NCI-H2029 treated with DMSO at 0.1 percent for 48 hours (cell line): ENCODE measurements at places on chromosomes 6 and 20.

DNA sequence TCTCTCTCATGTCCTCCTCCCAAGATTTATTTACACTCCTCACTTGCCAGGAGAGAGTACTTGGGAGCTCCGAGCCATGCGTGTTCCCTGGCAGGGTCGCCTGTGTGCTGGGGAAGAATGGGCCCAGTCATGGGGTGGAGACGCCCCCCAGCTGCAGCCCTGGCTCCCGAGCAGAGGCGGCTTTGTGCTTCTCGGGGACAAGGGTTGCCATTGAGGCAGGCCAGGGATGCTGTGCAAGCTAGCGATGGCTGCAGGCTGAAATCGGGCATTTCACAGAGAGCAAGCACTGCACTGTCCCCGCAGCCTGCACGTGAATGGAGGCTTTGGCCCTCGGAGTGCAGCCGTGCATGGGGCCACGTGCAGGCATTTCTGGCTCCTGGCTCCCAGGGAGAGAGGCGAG, 23.8 kb downstream of the PHACTR3 start:
- no peak for DNase-seq

DNA sequence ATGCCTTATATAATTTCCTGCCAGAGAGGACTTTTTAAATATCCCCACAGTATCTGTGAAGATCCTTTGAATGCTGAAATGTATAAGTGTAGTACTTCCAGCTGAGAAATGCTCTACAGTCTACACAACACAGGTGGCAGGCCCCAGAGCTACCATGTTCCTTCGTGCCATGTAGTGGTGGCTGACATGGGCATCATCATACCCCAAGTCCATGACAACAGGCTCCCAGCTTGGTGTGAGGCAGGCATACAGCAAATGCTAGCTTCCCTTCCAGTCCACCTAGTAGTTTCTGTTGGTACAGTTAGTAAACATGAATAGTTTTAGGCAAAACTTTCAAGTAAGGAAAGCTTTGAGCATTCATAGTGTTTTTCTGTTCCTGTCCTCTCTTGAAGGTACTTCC, 61.2 kb upstream of the EMILIN3 start:
- no peak for DNase-seq

DNA sequence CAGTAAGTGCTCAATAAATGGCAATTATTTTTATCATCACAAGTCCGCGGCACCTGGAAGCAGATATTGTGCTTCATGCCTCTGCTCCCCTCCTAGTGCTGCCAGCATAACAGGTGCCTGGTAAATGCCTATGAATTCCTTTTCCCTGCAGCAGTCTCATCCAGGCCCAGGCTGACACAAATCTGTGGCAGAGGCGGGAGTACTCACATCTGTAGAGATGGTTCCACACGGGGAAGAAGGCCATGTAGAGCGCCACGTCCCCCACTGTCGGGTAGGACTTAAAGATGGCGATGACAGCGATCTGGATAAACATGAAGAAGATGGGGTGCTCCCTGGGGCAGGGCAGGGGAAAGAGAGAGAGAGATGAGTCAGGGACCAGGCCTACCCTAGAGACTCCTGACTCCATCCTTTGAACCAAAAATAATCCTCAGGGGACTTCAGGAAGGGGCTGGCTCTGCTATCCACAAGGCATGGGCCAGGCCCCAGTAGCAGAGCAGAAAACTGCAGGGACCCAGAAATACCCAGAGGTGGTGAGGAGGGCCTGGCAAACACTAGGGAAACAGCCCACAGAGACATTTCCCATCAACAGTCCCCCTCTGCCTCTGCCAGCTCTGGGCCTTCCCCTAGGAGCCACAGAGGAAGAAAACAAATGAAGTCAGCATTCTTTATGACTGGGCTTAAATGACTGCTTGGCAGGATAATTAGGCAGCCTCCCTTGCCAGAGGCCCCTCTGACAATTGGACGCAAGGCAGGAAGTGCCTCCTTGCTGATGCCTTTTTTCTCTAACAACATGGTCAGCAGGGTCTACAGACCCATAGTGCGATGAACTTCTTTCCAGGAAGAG, 23.0 kb downstream of the MAP1LC3A start:
- DNase-seq = no peak

DNA sequence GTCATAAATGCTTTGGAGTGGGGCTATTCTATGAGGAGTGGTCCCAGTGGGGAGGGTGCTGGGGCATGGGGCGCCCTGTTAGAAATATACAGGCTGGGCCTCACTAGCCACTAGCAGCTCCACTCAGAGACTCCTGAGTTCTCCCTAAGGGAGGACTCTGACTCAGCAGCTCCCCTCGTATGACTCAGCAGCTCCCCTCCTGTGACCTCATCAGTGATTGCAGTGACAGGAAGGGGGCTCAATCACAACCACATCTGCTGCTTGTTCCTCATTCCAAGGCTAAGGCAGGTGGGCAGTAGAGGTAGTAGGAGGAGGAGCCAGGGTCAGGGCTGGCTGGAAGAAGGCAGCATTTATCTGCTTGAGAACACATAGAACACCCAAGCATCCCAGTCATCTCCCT, 73.7 kb downstream of the PRND start:
- DNase-seq = no peak

DNA sequence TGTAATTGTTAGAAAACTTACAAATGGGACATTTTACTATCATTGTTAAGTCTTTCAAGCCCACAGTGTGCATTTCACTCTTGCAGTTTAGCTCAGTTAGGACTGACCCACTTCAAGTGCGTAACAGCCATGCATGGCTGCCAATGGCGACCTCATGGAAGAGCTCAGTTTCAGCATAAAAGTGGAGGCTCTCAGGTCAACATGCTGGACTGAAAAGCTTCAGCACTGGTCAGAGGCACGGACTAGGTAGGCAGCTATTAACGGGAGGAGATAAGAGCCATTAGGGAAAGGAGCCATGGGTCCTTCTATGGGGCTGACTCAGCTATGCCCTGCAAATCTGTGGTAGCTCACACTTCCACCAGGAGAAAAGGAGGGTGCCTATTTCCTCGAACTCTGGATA, 101.8 kb downstream of the TTLL2 start:
- peak; percentile 39 for DNase-seq

DNA sequence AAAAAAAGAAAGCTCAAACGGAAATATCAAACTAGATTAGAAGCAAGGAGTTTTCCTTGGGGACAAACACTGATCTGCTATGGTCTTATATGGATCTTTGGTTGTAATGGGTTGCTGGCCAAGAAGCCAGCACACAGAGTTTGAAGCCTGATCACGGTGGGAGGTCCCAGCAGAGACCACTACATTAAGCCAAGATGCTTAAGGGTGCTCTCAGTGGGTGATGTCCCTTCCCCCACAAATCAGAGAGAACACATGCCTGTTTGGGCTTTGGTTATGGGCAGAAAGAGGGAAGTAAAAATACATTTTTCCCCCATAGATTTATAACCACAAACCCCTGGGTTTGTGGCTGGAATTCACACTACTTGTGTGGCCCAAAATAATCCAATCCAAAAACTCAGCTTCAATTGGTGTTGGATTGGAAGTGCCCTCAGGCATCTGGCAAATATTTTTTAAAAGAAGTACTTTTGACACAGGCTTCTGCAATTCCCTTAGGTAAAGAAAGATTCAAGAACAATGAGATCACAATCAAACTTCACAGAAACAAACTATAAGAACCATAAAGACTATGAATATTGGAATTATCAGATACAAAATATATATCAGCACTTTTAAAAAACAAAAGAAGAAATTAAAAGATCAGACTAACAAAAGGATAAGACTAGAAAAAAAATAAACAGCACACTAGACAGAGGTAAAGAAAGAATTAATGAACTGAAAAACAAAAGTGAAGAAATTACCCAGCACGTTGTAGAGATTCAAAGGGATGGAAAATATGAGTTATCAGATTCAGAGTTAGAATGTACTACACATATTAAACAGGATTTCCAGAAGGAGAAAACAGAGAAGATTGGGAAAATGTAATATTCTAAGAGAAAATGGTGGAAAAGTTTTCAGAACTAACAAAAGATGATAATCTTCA, 44.7 kb downstream of the ESF1 start:
- no peak for DNase-seq

- no peak for DNase-seq
These were observed 43.1 kb upstream of the TNFAIP3 start for GRCh38 chr6:137823826-137824555.

DNA sequence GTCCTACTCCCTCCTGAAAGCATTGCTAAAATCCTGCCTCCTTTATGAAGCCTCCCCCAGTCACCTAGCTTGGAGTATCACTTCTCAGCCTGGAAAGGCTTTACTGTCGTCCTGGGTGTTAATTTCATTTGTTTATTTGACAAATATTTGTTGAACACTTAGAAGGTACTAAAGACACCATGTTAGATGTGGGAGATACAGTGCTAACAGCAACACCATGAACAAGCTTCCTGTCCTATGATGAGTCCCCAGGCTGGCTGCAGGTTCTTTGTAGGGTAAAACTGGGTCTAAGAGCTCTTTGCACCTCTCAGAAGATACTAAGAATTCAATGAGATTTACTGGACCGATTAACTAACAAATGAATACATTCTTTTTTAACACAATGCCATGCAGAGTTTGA, 109.2 kb upstream of the TMEM170B start:
- peak; percentile 91 for DNase-seq

- DNase-seq = no peak
These were observed 29.1 kb downstream of the SHLD1 start for GRCh38 chr20:5779071-5779900.

DNA sequence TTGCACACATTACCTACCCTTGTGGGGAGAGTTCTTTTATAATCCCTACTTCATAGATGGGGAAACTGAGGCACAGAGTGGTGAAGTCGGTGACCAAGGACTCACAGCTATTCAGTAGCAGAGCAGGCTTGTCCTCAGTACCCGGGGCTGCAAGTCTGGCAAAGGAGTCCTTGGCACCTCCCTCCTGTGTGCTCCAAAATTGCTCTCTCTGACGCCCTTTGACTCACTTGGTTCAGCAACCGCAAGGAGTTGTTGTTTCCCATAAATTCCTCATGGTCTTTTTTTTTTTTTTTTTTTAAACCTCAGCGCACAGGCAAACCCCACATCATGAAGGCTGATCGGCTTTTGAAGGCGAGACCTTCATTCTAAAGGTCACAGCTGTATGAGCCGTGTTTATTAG, 143.2 kb downstream of the CEBPB start:
- no peak for DNase-seq

DNA sequence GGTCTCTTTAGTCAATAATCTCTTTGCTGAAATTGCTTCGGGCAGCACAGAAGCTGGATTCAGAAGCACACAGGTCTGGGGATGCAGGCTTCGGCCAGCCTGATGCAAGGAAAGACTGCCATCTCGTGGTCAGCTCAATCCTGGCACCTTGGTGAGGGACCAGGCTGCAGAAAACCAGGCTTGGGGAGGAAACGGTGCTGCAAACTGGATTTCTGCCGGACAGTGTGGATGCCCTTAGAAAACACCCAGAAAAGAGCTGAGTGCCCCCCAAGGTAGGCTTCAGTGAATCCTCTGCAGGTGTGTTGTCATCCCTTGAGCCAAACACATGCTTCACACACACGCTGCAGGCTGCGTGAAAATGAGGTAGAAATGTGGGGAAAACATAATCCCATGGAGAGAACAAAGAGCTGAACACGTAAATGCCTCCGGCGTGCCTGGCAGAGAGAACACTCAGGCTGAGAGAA, 89.8 kb upstream of the PAX1 start:
- no peak for DNase-seq

DNA sequence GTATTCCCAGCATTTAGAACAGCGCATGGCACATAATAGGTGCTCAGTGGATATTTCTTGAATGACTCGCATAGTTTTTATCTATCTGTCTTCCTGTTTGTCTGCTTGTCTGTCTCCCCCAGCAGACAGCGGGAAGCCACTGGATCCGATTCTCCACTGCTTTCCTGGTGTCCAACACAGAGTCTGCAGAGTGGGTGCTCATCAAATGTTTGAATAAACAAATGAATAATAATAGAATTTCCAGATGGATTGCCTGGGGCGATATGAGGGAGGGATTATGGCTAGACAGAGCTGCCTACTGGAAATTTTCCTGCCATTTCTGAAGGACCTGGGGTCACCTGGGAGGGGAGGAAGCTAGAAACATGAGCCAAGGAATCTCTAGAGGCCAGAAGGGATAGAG, 18.9 kb downstream of the CDH22 start:
- DNase-seq = no peak
